ENCODE measurements at places on chromosomes 3 and 15. TPM values are rescaled to one million over a fixed set of nuclear protein-coding genes. Genes with fewer than 3 reads are reported as not detected.

AADAC gene
- 20.8 TPM for total RNA-seq

CHDH gene
- 2.6 TPM for total RNA-seq

TM6SF1 gene
- 0.17 TPM for total RNA-seq

KY gene
- not detected for total RNA-seq

FBXL22 gene
- total RNA-seq, result 0.30 TPM

RASGRF1 gene
- total RNA-seq, result 0.22 TPM

GATA2 gene
- 5.5 TPM for total RNA-seq

NSMCE3 gene
- 14.8 TPM for total RNA-seq

CHRD gene
- total RNA-seq, result 0.12 TPM

TNFSF10 gene
- 0.10 TPM for total RNA-seq

ITIH1 gene
- not detected for total RNA-seq

Data from A549 treated with DMSO at 1 μM for 4 hours (cell line).